ENCODE measurements at places on chromosomes 12 and 14. TPM values are rescaled to one million over a fixed set of nuclear protein-coding genes. Genes with fewer than 3 reads are reported as not detected.

RD3L gene
- not detected for total RNA-seq

A2M gene
- not detected for total RNA-seq

CCDC88C gene
- 47.3 TPM for total RNA-seq

REP15 gene
- 0.68 TPM for total RNA-seq

DACT1 gene
- total RNA-seq: 0.46 TPM

SLC7A8 gene
- 48.9 TPM for total RNA-seq

GPRC5A gene
- total RNA-seq: 0.15 TPM

HPD gene
- total RNA-seq: 0.42 TPM

LTBR gene
- total RNA-seq: 4.4 TPM

KLRB1 gene
- not detected for total RNA-seq

KCNH5 gene
- total RNA-seq: 4.1 TPM

SLC8A3 gene
- 0.38 TPM for total RNA-seq

SLCO1C1 gene
- not detected for total RNA-seq

TMEM63C gene
- total RNA-seq: 0.42 TPM

ASIC1 gene
- total RNA-seq: 2.6 TPM

KRT83 gene
- total RNA-seq: not detected

PWP1 gene
- 42.6 TPM for total RNA-seq

ACSM4 gene
- total RNA-seq: 15.3 TPM

KRT2 gene
- total RNA-seq: not detected
